Adrenal gland (tissue), 19 donors: ENCODE measurements at places on chromosomes 5 and 9. TPM values are rescaled to one million over a fixed set of nuclear protein-coding genes. Genes with fewer than 3 reads are reported as not detected.

- DNase-seq: peak; percentile 39
Observed at GRCh38 chr9:96061293-96061987, 185.9 kb downstream of the ERCC6L2 start.

DNA sequence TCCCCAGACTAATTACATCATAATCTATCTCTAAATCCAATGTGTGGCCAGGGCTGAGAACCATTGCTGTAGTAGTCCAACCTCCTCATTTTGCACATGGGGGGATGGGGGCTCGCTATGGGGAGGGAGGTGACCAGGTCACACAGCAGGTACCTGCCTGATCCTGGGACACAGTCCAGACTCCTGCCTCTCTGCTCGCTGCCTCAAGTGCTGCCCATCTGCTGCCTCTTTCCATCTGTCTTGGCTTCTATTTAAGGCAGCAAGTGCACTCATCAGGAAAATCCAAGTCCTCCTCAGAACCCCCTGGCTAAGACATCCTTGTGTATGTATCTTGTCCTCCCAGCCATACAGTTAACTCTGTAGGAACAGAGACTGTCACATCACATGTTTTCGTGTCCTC is 57.7 kb upstream of the FRRS1L start:
- no peak for DNase-seq

PCDH12 gene
- total RNA-seq: 16.7 TPM

KCNV2 gene
- not detected for total RNA-seq

DNA sequence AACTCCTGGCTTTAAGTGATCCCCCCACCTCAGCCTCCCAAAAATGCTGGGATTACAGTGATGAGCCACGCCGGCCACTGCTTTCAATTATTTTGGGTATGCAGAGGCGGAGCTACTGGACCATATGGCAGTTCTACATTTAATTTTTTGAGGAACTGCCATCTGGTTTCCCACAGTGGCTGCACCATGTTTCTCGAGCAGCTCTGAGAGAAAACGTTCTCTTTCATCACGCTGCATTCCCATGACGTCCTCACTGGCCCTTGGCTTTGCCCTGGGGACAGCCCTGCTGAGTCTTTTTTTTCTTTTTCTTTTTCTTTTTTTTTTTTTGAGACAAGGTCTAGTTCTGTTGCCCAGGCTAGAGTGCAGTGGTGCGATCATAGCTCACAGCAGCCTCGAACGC is 35.5 kb upstream of the GRHPR start:
- DNase-seq: no peak

KCNN2 gene
- total RNA-seq: 43.2 TPM

DNA sequence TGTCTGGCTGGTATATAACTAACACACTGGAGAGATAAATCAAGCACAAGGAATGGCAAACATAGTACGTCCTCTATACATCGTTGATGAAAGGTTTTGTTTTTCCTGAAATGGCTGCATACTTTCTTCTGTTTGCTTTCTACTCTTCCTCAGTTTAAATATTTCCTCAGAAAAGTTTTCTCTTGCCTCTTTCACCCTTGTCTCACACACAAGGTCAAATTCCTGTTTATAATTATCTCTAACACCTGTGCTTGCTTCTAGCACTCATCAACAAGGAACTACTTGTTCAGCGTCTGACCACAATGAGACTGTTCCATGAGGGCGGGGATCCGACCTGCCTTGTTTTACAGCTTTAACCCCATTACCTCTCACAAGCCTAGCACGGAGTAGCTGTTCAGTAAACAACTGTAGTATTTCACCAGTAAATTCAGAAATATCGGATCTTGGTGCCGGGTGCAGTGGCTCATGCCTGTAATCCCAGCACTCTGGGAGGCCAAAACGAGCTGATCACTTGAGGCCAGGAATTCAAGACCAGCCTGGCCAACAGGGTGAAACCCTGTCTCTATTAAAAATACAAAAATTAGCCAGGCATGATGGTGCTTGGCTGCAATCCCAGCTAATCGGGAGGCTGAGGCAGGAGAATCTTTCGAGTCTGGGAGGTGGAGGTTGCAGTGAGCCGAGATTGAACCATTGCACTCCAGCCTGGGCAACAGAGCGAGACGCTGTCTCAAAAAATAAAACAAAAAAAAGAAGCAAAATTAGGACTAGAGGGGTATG is 37.0 kb downstream of the NR6A1 start:
- no peak for DNase-seq

DNA sequence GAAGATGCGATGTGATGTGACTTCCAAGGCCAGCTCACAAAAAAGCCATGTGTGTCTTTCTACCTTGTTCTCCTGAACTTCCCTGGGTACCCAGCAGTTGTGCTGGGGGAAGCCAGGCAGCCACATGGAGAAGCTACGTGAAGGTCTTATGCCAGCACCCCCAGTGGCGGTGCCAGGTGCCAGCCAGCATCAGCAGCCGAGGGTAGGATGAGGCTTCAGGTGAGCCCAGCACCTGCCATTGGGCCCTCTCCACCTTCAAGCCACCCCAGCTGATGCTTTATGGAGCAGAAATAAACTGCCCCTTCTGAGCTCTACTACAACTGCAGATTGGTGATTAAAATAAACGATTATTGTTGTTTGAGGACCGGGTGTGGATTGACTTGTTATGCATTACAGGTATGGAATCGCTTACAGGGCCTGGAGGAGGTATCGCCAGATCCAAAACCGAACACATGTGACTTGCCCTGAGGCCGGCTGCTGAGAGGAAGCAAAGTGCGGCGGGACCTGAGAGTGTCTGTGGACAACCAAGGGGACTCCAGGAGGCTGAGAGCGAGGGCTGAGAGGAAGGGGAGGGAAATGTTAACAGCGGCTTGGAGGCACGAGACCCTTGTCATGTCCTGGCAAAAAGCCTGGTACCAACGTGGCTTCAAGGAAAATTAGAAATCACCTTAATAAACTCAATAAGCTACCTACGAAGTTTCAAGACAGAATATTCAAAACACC is 36.0 kb upstream of the OLFM1 start:
- no peak for DNase-seq

DNA sequence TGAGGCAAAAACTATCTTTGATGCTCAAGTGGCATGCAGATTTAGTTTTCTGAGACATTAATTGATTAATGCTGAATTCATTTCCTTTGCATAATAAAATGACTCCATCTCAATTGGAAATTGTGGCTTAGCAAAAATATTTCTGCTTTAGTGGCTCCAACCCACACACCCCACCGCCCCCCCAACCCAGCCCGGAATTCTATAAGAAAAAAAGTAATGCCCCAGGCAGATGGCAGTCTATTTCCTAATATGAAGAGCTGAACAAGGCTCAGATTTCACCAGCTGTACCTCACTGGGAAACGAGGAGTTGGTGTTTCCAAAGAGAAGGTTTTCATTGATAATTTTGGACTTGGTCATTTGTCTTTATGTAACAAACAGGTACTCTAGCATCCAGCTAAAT is 182.1 kb downstream of the FBN2 start:
- no peak for DNase-seq

DNA sequence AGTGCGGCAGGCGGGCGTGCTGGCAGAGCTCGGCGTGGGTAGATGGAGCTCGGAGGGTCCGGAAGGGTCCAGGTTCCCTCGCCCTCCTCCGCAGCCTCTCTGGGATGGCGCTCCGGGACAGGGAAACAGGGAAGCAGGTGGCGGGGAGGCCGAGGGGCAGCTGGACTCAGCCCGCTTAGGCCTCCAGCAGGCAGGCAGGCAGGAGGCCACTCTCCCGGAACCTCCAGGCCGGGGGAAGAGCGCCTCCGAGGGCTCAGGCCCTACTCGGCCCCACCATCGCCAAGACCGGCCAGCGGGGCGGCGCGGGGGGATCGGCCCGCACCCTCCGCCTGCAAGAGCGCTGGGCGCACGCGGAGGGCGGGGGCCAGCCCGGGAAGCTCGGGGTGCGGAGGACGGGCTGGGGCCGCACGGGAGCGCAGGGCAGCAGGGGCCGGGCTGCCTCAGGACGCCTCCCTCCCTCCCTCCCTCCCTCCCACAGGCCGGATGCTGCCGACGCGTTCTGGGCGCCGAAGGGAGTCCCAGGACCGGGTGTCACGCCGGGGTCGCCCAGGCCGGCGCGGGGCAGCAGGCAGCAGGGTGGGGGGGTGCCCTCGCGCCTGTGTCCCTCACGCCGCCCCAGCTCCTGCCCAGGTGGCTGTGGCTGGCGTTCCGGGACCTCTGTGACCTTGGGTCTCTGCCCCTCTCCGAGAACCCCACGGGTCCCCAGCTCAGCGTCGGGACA is 977 bp downstream of the MGAT4B start:
- peak; percentile 49 for DNase-seq

DNA sequence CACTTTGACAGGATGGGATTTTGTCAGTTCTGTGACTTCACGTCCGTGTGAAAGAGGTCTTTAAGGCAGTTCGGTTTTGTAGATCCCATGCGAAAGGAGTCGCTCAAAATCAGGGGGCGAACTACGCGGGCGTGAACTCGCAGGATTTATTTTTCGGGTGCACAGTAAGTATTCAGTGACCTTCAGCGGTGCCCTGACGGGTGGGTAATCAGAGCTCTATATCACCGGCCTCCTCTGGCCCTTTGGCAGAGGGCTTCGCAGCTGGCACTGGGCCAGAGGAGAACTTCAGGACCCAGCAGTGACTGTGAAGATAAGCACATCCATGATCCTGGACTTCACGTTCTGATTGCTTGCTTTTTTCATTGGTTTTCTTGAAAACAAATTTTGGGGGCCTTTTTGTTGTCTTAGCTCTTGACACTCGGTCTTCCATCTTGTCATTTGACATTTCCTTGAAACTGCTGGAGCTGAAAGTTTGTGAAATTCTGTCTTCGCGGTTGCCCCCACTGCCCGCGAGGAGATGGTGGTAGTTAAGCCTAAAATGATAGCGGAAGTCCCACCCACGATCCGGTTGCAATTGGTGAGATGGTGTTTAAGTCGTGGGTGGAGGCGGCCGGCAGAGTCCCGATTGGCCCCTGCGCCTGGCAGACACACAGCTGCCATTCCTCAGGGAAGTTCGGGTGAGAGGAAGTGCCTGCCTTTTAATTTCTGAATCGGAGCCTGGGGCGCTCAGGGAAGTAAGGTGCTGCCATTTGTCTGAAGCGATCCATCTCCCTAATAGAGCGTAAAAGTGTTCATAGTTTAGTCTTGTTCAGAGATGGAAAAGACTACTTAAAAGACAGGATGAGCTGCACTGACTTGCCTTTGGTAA is at the start of gene FAM120AOS:
FAM120AOS (minus strand) TSS at position 535 of the 868 bp plus-strand sequence. CDS start 872 bp downstream, outside the sequence.
- peak; percentile 94 for DNase-seq

DNA sequence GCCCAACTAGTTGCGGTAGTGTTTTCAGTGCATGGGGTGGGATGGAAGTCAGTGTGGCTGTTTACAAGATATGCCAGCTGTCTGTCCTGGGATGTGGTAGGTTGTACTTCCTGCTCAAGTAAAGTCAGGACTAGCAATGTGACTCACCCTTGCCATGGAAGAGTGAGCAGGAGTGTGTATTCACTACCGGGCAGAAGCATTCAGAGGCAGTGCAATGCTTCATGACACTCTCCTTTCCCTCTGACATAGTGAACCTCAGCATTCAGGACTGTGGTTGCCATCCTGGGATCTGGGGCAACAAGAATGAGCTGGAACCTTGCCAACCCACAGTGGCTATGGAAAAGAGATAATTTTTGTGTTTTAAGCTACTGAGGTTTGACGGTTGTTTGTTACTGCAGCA is 68.9 kb downstream of the BOD1 start:
- no peak for DNase-seq

GRCh38 chr5:1180841-1181271 is 20.5 kb upstream of the SLC6A19 start:
- peak; percentile 11 for DNase-seq

NUTM2F gene
- total RNA-seq: not detected

DNA sequence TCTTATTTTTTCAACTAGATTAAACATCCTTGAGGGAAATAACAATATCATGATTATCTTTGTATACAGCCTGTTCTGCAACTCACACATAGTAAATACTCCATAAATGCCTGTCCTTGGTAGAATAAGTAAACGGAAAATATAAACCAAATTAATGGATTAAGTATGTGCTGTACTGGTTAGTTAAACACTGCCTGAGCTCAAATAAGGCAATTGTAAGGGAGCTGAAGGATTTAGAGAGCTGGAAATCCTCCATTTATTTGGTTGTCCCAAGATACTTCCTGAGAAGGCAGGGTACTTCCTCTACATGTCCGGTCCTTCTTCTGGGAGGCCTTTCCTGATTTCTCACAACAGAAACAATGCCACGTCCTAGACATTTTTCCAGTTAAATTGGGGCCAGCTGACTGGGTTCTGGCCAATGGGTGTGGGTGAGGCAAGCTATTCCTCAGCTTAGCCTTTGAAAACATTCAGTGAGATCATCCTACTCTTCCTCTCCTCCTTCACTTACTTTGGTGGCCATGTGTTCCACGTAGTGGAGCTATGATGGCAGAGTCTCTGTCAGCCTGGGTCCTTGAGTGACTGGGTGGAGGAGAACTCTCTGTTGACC is 8.5 kb upstream of the C1QTNF3 start:
- no peak for DNase-seq

GRCh38 chr9:126650404-126651341 is 36.9 kb downstream of the LMX1B start:
- DNase-seq: no peak

PCDHA9 gene
- 0.39 TPM for total RNA-seq

DNA sequence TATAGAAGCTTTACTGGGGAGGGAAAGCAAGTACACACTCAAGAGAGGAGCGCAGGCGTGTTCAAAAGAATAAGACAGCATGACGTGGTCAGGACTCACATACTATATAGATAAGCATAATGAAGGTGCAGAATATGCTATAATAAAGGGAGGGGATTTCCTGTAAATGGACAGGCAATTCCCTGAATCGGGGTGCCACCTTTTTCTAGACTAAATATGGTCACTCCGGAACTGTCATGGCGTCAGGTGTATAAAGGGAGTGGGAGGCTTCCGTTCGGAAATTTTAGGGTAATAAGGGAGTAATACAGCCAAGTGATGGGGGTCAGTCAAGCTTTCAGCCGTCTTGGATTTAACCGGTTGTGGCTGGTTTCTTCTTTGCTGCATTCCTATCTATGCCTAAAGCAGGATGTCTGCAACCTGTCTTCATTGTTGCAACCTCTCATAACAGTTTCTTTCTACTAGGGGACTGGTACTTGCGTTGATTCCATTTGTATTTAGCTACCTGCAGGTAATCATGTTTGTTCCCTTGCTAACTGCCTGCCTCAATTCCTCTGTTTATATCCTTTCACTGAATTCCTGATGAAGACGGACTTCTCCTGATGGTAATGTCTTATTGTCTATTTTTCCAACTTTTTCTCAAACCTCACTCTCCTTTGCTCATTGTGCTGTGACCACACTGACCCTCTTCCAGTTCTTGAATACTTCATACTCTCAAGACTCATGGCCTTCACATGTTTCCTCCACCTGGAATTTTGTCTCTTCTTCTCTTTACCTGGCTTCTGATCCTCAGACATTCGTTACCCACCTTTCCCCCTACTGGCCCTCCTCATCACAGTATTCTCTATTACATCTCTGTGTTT is 48.9 kb downstream of the PRR16 start:
- DNase-seq: no peak

LSM11 gene
- 4.9 TPM for total RNA-seq

ROR2 gene
- 12.7 TPM for total RNA-seq

BTNL3 gene
- total RNA-seq: not detected

- DNase-seq: no peak
Observed at GRCh38 chr9:116506685-116507084, 180.4 kb upstream of the TRIM32 start.

- DNase-seq: no peak
Observed at GRCh38 chr9:101366038-101366756, 18.6 kb downstream of the BAAT start.

GRCh38 chr5:125583321-125584139 is 837.1 kb upstream of the ZNF608 start:
- DNase-seq: no peak

- DNase-seq: no peak
Observed at GRCh38 chr5:21058289-21058688, 1070.3 kb upstream of the CDH18 start.
